Colonic mucosa (tissue), 4 donors: ENCODE measurements at places on chromosomes 2 and 18. TPM values are rescaled to one million over a fixed set of nuclear protein-coding genes. Genes with fewer than 3 reads are reported as not detected.

GRCh38 chr2:10655499-10656225, 34.1 kb downstream of the NOL10 start:
- DNase-seq, result no peak

Gene HOXD13
- 0.77 TPM for total RNA-seq

Gene SPIRE1
- total RNA-seq, result 2.7 TPM

DNA sequence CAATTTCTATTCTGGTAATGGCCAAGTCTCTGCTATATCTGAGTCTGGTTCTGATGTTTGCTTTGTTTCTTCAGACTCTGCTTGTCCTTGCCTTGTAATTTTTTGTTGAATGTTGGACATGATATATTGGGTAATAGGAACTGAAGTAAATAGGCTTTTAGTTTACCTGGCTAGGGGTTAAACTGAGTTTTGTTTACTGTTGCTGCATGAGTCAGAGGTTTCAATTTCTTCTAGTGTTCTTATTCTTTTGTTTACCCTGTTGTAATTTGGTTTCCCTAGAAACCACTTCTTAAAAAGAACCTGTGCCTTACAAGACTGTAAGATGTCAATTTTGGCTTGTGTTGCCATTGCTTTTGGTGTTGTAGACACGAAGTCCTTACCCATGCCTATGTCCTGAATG, 285.0 kb upstream of the KCNH7 start:
- DNase-seq, result no peak

Gene LOXL3
- total RNA-seq, result 2.9 TPM
